Right ventricle myocardium inferior (tissue), 1 donor: ENCODE measurements at places on chromosomes 4 and X. TPM values are rescaled to one million over a fixed set of nuclear protein-coding genes. Genes with fewer than 3 reads are reported as not detected.

The ZNF330 gene
- 156 TPM for total RNA-seq

The SYP gene
- total RNA-seq: 1.8 TPM

The FGFR3 gene
- total RNA-seq: 1.8 TPM

The TSPAN7 gene
- total RNA-seq: 26.5 TPM

The GABRG1 gene
- not detected for total RNA-seq

The SMIM43 gene
- not detected for total RNA-seq

The SLC10A6 gene
- 0.35 TPM for total RNA-seq

The GC gene
- total RNA-seq: not detected

The SSR4 gene
- 150 TPM for total RNA-seq

The AMMECR1 gene
- 1.1 TPM for total RNA-seq

The MAGEB6B gene
- not detected for total RNA-seq

The CXorf65 gene
- total RNA-seq: not detected

The CLIC2 gene
- total RNA-seq: 17.0 TPM

The CAMK2D gene
- 214 TPM for total RNA-seq

The CDX4 gene
- not detected for total RNA-seq

The THAP6 gene
- 20.8 TPM for total RNA-seq

The CDKL2 gene
- total RNA-seq: 0.11 TPM

The FAM184B gene
- not detected for total RNA-seq

The TBC1D8B gene
- total RNA-seq: 2.5 TPM

The C4orf36 gene
- 0.78 TPM for total RNA-seq

The FGF2 gene
- 5.5 TPM for total RNA-seq

The NIPAL1 gene
- total RNA-seq: 0.70 TPM

The ARMCX2 gene
- 30.2 TPM for total RNA-seq

The CDKL5 gene
- total RNA-seq: 8.1 TPM

The OPRPN gene
- total RNA-seq: not detected

The SPOCK3 gene
- not detected for total RNA-seq

The NDP gene
- total RNA-seq: not detected

The MAPK10 gene
- total RNA-seq: 4.1 TPM

The GPR173 gene
- 0.35 TPM for total RNA-seq

The ARHGAP36 gene
- total RNA-seq: not detected

The RIPPLY1 gene
- not detected for total RNA-seq

The RHOH gene
- total RNA-seq: 0.54 TPM

The ATOH1 gene
- total RNA-seq: not detected

The TMEM154 gene
- total RNA-seq: 3.2 TPM

The MAGEA4 gene
- not detected for total RNA-seq

The SHOX gene
- total RNA-seq: not detected

The NXF2 gene
- not detected for total RNA-seq

The XAGE1B gene
- total RNA-seq: not detected

The G6PD gene
- total RNA-seq: 15.0 TPM

The ARHGEF6 gene
- 40.2 TPM for total RNA-seq

The REELD1 gene
- total RNA-seq: not detected
